ENCODE measurements at places on chromosomes 3 and 15.

DNA sequence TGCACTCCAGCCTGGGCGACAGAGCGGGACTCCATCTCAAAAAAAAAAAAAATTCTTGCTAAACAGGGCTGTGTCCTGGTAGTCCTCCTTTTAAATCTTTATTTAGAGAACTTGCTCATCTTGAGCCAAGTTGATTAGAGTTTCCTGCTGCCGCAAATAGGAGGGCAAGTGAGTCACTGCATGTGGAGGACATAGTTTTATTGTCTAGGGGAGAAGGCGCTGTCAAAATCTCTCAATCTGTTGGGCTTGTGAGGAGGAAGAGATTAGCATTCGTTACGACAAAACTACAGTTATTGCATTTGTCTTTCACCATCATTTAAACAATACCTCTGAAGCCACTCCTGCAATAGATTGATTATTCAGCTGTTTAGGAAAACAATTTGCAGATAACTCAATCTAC is 11.5 kb downstream of the MUC4 start:
- no peak for DNase-seq

DNA sequence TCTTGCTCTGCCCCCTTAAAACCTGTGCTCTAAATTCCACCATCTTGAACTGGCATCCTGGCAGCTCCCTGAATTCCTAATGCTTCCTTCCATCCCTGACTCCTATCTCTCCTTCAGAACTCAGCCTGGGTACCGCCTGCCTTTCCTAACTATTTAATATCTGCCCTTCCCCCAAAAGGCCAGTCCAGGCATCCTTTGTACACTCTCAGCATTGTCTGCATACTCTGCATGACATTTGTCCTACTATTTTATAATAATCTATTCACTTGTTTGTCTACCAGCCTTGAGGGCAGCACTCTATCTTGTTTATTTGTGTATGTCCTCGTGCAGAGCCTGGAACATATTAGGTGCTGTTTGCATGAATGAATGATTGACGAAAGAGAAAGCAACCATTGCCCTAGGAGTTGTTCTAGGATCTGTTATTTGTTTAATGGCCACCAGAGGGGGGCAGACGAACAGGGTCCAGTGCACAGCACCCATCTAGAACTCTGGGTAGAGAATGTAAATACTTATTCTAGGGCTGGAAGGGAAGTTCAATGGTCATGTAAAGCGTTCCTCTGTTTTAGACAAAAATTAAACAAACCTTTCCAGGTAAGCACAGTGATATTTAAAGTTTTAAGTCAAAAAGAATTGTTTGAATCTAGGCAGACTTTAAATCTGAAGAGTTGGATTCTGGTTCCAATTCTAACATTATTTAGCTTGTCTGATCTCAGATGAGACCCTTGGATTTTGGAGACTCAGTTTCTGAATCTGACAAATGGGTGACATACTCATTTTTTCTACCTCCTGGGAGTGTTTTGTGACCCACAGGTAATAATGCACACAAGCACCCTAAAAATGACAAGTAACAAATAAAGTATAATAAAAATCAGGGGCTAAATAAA is 125.8 kb upstream of the GALNT15 start:
- peak; percentile 9 for DNase-seq

DNA sequence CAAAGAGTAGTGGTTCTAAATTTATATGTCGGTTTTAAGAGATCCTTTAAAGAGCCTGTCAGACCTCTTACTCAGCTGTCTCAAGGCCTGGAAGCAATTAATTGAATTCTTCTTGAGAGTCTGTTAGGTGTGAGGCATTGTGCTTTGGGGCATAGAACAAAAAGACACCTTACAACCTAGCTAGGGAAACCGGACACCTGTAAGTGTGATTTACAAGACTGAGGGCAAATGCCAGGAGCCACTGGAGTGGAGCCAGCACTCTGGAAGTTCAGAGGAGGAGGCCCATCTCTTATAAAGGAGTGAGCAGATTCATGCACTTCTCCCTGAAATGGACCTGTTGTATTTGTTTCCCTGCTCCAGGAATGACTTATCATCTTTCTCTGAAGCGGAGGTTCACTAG is 97.7 kb upstream of the NUDT16 start:
- no peak for DNase-seq

DNA sequence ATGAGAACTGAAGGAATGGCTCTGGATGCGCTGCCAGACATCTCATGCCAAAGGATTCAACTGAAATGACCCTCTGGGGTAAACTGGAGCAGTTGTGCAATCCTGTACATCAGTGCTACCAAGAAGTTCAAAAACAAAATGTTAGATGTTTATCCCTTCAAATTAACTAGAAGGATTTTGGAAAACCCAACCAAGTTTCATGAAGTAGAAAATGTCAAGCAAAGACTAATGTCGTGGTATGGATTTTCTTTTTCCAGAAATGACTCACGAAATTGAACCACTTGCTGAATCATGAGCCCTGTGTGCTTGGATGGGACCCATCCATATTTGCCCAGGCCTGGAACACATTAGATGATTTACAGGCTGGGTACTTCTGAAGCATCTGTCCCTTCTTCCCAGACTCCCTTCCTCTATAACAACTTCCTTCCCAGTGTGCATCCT is 101.6 kb downstream of the LRTM1 start:
- DNase-seq = no peak

GRCh38 chr3:126417515-126417914 is 22.8 kb downstream of the CFAP100 start:
- no peak for DNase-seq

DNA sequence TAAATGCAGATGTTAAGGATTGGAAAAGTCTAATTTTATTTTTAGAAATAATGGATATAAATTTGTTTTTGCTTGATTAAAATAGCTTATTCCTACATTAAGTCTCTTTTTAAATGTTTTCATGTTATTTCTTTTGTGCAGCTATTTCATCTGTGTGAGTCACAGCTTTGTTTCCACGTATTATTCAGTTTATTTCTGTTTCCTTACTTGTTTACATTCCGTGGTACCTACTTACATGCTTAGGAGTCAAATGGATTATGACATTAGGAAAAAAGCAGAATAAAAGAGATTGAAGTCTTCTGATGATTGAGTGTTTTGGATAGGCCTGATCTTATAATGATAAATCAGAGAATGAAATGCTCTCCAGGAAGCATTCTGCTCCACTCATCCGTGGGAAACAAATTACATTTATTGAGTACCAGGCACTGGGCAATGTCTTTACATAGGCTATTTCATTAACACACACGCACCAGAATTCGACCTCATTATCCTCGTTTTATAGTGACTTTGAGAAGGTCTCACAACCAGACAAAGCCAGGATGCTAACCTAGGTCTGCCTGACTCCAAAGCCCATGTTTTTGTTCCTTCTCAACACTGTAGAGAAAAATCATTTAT is 38.1 kb upstream of the RASA2 start:
- DNase-seq = no peak

All from activated T-helper 1 cell treated with anti-CD3 and anti-CD28 coated beads, Interleukin-2, amount 50 U/mL, for 16 hours (primary cell).